ENCODE measurements at places on chromosomes 2 and 18. TPM values are rescaled to one million over a fixed set of nuclear protein-coding genes. Genes with fewer than 3 reads are reported as not detected.

DNA sequence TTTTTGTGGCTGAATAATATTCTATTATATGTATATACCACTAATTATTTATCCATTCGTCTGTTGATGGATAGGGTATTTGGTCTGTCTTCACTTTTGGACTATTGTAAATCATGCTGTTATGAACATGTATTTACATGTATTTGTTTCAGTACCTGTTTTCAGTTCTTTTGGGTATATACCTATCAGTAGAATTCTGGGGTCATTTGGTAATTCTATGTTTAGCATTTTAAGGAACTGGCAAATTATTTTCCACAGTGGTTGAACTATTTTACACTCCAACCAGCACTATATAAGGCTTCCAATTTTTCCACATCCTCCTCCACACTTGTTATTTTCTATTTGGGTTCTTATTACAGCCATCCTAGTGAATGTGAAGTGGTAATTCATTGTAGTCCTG, 12.4 kb upstream of the TANK start:
- no peak for DNase-seq

- no peak for DNase-seq
These were observed 164.1 kb upstream of the FOSL2 start for GRCh38 chr2:28228434-28228995.

IL1RL2 gene
- polyA plus RNA-seq: 0.33 TPM

GRCh38 chr2:59630789-59631188, 922.7 kb downstream of the BCL11A start:
- DNase-seq: no peak

GNAL gene
- polyA plus RNA-seq: 19.7 TPM

GAD1 gene
- polyA plus RNA-seq: 0.43 TPM

DNA sequence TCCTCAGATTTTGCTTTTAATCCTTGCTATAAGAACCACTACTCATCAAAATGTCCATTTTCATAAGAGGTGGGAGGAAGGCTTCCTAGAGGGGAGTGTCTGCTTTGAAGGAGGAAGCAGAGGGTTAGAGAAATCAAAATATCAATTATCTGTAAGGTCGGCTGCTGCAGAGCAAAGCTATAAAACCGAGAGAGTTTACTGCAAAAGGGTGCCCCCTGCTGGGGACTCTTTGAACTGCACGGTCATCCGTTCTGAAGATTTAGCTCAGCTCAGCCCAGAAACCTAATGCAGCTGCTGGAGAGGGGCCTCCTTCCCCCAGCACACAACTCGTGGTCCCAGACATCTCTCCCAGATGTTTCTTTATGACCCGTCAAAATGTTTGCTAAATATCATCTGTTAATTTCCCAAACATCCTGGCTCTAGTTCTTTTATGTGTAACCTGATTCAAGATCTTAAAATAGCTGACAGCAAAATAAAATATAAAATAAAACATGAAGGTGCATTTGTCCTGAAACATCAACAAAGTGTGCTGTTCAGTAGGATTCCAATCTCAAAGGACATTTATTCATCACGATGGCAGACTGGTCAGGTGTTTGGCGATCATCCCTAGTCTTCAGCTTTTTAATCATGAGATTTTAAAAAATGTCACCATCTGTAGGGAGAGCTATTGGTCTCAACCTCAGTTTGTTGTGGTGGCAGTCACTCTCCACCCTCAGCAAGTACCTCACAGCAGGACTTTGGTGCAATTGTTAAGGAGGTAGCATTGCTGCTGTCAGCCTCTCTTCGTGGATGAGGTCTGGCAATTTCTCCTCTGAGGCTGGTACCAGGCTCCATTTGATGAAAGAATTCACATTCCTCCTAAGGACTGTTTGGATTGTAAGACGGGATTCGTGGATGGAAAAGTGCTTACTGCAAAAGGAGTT, 185.9 kb downstream of the MTX2 start:
- no peak for DNase-seq

PLEKHM3 gene
- polyA plus RNA-seq: 5.7 TPM

- no peak for DNase-seq
These were observed 490.6 kb upstream of the LINC00305 start for GRCh38 chr18:64639536-64639935.

- no peak for DNase-seq
These were observed 20.1 kb upstream of the TTC39C start for GRCh38 chr18:23994361-23994902.

ANO7 gene
- polyA plus RNA-seq: 1.2 TPM

DNA sequence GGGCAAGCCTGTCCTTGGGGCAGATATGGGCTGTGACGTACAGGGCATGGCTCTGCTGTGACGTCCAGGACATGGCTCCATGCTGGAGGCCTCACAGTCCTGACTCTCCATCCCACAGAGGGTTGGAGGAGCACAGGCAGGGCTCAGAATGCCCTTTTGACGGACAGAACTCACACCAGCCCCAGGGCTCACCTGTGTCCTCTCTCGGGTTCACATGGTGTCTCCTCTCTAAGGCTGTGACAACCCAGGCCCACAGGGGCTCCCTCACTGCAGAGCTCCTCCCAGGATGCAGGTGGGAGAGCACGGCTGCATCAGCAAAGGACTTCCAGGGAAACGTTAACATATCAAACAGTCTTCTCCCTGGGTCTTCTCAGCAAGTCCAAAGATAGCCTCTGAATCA, 133.8 kb downstream of the EIPR1 start:
- DNase-seq: no peak

GRCh38 chr2:37168217-37168981, 11.6 kb upstream of the EIF2AK2 start:
- no peak for DNase-seq

GRCh38 chr2:16058256-16058655, 117.9 kb downstream of the MYCN start:
- no peak for DNase-seq

SCN3A gene
- 0.89 TPM for polyA plus RNA-seq

- no peak for DNase-seq
These were observed 38.7 kb upstream of the GLS start for GRCh38 chr2:190841707-190842505.

DNA sequence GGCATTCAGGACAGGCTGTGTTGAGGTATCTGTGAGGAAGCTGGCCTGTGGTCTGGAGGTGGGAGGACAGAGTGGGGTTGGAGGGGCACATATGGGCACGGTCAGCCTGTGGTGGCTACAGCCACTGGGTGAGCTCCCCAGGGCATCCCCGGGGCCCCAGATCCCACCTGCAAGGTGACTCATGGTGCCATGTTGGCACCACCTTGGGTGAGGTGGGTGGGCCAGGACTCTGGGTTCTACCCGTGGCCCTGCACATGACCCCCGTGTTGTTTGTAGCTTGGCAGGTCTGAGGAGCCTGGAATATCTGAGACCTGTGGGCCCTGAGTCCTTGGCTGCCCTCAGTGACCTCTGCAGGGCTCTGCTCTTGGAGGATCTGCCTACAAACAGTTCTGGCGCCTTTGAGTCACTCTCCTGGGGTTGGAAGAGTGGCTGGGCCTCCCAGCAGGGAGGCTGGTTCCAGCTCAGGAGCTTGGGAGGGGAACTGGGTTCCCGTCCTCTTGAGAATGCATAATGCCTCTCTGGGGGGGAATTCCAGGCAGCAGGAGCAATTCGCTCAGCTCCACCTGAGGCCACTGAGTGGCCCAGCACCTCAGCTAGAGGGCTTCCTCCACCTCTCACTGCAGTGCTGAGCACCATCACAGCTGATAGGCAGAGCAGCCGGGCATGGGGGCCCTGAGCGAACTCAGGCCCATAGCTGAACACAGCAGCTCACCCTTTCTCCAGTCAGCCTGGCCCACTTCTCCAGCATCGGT, 105.1 kb downstream of the DYSF start:
- no peak for DNase-seq

DNA sequence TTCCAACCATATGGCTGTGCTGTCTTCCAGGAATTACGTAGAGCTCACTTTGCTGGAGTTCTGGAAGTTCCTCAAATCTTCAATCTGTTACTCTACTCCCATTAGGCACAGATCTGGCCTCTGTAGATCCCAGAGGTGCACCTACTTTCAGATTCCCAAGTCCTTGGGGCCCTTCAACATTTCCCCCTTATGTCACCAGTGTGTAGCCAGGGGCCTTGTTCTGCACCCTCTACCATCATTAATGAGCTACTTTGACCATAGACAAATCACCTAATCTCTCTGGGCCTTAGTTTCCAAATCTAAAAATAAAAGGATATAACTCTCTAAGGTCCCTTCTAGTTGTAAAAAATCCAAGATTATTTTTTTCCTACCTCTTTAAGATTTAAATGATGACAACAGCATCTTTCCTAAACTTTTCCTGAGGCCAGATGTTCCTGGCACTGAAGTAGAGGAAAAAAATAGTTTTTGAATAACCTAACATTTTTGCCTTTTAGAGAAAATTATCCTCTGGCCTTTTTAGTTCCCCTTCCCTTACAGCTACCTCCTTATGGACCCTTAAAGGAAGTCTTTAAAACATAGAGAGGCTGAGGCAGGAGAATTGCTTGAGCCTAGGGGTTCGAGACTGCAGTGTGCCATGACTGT, 31.0 kb upstream of the WIPF1 start:
- no peak for DNase-seq

ASIC4 gene
- 0.18 TPM for polyA plus RNA-seq

XIRP2 gene
- not detected for polyA plus RNA-seq

DNA sequence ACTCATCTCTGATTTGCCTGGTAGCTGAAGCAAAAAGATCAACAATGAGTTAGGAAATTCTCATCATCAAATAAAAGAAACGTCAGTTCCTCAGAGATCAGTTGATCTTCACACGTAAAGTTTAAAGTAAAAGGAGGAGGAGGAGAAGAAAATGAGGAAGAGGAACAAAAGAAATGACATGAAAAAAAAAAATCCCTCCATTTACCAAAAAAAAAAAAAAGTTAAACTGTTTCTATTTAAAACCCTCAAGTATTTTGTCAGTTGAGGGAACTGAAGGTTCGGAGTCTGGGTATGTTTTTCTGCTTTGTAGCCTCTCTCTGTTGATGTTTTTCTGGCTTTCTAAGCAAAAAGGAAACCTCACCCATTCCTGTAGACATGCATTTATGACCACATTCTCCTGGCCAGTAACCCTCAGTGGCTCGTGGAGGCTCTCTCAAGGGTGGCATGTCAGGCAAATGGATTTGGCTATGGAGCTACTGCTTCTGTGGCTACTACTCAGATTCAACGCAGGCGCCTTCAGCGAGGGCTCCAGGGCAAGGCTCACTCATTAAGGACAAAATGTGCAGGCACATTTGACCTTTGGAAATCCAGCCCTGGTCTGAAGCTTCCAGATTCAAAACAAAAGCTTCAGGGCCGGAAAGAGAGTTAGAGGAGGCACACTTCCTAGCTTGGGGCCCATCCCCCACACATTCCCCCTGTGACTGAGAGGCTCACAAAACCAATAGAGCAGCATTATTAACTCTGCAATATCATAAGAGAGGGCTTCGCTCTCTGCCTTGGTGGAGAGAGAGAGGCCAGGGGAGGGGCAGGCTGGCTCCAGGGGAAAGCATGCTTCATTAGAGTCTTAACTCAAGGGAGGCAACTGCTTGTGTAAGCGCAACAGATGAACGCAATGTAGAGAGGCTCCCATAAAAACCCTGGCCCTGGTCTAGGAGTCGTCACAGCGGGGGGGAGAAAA, 22.3 kb downstream of the KLF7 start:
- no peak for DNase-seq

SIGLEC15 gene
- polyA plus RNA-seq: 1.3 TPM

GRCh38 chr2:105278654-105279053, 37.1 kb downstream of the GPR45 start:
- no peak for DNase-seq

GRHL1 gene
- polyA plus RNA-seq: 2.8 TPM
